Epithelial cell of proximal tubule (primary cell): ENCODE measurements at places on chromosomes 5 and 9.

DNA sequence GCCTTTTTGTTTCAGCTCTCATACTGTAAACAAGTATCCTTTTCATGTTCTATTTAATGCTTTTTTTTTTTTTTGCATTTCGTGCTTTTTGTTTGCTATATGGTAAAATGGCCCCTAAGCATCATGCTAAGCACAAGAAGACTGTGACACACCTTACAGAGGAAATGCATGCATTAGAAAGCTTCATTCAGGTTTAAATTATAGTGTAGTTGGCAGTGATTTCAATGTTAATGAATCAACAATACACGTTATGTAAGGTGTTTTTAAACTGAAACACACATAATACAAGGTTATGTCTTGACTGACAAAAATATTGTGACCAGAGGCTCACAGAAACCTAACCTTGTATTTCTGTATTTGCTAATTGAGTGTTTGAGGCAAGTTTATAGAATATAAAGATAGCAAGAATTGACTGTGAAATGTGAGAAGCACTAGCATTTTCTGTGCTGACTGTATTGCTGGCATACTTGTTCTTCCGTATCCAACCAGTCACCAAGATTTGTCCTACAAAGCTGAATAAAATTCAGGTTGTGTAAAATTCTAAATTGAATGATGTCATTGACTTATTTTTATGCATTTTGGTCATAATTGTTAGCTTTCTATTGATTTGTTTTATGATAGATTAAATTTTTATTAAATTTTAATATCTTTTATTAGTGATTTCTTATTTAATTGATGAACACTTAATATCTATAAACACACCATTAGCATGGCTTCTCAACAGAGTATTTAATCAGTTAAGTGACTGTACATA, 4.1 kb downstream of the CFAP95 start:
- no peak for DNase-seq

DNA sequence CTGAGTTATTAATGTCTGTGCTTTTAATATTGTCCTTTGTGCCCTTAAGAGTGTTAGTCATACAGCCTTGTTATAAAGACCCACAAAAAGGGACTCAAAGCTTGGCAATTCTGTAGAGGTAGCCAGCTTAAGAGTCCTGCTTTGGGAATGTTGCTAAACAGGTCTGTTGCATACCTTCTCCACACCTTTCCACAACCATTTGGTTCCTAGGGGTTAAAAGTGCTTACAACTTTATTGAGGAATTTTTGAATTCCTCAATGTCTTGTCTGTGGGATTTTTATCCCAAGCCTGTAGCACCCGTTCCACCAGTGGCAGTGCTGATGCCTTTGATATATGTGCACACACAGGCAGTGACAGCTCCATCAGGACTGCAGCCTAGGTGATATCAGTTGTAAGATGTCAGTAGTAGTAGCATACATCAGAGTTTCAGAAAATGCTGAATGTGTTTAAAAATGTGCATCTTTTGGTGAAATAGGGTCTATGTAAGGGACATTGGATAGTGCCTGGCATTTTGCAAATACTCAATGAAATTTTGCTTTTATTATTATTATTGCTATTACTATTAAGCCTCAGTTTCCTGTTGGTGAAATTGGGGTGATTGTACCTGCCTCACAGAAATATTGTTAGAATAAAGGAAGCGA, 68.5 kb downstream of the WWC1 start:
- DNase-seq = no peak

DNA sequence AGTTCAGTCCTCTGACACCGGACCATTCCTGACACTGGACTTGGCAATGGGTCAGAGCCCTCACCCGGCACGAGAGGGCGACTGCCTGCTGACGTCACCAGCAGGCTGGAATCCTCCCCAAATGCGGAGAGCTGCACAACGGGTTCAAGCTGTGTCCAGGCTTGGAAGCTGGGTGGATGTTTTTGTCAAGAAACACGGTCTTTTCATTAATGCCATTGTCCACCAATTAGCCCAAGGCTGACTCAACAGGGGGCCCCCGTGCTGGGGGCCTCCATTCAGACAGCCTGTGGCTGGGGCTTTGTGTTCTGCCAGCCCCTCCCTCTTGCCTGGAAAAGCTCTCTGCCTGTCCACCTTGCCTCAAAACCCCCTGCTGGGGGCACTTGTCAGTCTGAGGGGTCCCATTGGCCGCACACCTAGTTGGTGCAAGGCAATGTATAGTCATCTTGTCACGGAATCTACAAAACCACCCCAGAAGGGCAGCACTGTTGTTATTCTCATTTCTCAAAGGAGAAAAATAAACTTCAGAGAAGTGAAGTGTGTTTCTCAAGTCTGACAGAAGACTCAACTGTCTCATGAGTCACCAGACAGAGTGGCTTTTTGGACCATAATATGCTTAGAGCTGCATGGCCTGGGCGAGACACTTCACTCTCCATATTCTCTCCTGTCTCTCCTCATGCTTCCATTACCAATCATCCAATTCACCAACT, 24.6 kb downstream of the NDUFA8 start:
- DNase-seq = no peak

- DNase-seq = no peak
Observed at GRCh38 chr5:39785410-39785809, 360.6 kb upstream of the DAB2 start.

GRCh38 chr5:683551-684481, 9.3 kb downstream of the TPPP start:
- DNase-seq = no peak

DNA sequence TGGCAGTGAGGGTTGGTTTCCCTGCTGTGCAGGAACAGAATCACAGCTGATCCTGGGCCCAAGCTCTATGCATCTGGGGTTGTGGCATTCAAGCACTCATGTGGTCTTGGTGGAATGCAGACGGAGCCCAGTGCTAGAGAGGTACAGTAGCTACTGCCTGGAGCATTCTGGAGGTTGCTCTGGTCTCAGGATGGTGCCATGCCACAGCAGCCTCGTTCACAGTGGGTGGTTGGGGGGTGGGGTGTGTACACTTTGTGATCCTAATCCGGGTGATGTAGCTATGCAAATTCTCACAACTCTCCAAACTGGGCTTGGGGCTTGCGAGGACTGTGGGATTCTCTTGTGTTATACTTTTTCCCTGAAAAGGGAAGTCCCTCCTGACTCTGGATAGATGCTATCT, 45.2 kb downstream of the FGD3 start:
- DNase-seq = no peak

DNA sequence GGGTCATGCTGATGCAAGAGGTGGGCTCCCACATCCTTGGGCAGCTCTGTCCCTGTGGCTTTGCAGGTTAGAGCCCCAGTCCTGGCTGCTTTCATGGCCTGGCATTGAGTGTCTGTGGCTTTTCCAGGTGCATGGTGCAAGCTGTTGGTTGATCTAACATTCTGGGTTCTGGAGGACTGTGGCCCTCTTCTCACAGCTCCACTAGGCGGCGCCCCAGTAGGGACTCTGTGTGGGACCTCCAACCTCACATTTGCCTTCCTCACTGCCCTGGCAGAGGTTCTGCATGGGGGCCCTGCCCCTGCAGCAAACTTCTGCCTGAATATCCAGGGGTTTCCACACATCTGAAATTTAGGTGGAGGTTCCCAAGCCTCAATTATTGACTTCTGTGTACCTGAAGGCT, 150.1 kb downstream of the NNT start:
- DNase-seq = no peak

DNA sequence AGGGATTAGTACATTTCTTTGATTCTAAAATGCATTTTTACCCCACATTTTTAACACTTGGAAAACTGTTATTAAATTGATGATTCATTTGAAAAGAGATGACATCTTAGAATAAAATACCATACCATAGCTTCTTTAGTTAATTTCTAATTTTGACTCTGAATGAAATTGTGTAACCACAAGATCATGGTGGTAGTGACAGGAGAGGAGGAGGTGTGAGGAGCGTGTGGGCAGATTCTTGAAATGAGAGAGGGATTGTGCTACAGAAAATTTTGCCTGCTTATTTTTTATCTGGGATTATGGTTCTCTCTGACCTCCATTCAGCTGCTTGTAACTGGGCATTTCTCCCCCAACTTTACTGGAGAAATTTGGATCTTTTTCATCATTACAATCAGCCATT, 173.3 kb upstream of the CLINT1 start:
- DNase-seq = no peak

DNA sequence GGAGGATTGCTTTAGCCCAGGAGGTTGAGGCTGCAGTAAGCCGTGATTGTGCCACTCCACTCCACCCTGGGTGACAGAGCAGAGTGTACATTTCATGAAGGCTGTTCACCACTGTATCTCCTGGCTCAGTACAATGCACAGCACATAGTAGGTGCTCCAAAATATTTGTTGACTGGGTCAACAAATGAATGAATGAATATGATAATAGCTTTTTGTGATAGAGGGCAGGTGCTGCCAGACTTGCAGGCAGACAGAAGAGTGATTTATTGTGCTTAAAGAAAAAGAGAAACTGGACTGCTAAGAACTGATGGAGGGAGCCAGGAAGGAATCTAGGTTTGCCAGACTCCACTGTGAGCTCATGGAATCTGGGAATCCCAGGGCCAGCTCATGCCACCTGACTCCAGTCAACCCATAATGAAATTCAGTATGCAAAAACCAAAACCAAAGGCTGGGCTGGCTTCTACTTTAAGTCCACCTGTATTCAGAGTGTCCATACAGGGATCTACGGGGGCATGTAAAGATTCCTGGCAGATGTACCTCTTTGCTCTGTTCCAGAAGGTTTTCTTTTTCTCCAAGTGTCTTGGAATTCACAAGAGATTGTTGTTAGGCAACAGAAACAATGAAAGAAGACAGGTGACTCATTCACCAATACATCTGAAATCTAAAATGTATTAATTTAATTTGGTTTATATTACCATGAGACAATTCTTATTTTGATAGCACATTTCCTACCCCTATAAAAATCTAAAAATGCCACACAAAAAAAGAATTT, 15.5 kb upstream of the CTNNA1 start:
- no peak for DNase-seq

DNA sequence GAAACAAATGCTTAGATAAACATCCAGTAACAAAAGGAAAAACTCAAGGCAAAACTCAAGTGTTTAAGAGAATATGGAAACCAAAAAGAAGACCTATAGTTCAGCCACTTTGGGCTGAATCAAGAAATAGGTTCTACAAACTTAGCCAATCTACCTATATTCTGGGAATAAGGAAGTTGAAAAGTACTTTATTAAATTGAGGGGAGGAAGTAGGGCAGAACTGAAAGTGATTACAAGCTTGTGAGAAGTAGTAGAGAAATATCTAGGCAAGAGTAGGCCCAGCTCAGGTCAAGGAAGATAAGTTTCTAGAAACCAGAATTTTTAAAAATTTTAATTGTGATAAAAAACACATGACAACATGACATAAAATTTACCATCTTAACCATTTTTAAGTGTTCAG, 384.8 kb upstream of the PCSK5 start:
- no peak for DNase-seq

GRCh38 chr5:162683284-162683683, 615.7 kb downstream of the GABRG2 start:
- peak; percentile 35 for DNase-seq

- DNase-seq = no peak
Observed at GRCh38 chr9:68933434-68934328, 80.2 kb downstream of the PRKACG start.

DNA sequence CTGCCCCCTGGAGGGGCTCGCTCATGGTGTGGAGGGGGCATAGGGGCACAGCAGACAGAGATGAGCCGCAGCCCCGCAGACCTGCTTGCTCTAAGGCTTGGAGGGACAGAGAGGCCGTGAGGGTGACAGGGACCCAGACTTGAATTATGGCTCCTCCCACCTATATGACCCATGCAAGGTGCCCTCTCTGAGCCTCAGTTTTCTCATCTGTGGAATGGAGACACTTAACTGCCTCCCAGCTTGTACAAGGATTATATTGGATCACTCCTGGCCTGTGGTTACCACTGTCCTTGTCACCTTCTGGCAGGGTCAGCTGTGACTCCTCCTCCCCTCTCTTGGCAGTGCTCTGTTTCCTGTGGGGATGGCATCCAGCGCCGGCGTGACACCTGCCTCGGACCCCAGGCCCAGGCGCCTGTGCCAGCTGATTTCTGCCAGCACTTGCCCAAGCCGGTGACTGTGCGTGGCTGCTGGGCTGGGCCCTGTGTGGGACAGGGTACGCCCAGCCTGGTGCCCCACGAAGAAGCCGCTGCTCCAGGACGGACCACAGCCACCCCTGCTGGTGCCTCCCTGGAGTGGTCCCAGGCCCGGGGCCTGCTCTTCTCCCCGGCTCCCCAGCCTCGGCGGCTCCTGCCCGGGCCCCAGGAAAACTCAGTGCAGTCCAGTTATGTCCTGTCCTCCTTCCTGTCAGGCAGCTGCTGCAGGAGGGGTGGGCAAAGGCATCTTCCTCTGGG, 4.7 kb upstream of the CACFD1 start:
- DNase-seq = no peak
